ENCODE measurements at places on chromosomes 2 and 18. TPM values are rescaled to one million over a fixed set of nuclear protein-coding genes. Genes with fewer than 3 reads are reported as not detected.

- H3K27ac ChIP-seq: no peak overlapping the region
- H3K27me3 ChIP-seq: no peaks in the 10 kb centered on the region
- DNase-seq: no peak
- H3K36me3 ChIP-seq: no peaks in the 10 kb centered on the region
These were observed 228.5 kb downstream of the TTC32 start for GRCh38 chr2:19673213-19673791.

- no peak overlapping the region for H3K4me3 ChIP-seq
- H3K27ac ChIP-seq: no peak overlapping the region
- DNase-seq: no peak
- no peaks in the 10 kb centered on the region for H3K36me3 ChIP-seq
- no peaks in the 10 kb centered on the region for H3K27me3 ChIP-seq
- no peaks in the 10 kb centered on the region for H3K4me1 ChIP-seq
These were observed 55.7 kb downstream of the RND3 start for GRCh38 chr2:150431561-150432311.

- H3K27me3 ChIP-seq: no peaks in the 10 kb centered on the region
- H3K36me3 ChIP-seq: no peaks in the 10 kb centered on the region
- peaks cover 17% of the 10 kb centered on the region for H3K4me1 ChIP-seq
- DNase-seq: no peak
These were observed 76.3 kb upstream of the FRZB start for GRCh38 chr2:182942756-182943155.

- no peaks in the 10 kb centered on the region for H3K27me3 ChIP-seq
- H3K4me3 ChIP-seq: no peak overlapping the region
- no peaks in the 10 kb centered on the region for H3K36me3 ChIP-seq
- H3K27ac ChIP-seq: no peak overlapping the region
These were observed 161.4 kb upstream of the KLHL14 start for GRCh38 chr18:32934201-32934600.

DNA sequence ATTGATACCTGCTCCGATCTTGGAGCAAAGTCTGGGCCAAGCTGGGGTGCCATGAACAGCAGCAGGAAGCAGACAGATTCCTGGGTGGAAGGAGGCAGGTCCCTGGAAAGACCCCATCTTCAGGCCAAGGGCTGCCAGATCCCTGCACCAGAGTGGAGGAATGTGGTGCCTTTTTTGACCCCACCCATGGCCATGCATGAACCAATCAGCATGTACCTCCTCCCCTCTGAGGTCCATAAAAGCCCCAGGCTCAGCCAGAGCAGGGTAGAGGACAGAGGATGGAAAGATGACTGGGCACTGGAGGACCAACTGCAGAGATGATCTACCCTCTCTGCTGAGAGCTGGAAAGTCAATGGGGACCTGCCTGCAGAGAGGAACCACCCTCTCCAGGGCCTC lies 34.4 kb upstream of the ID2 start:
- no peaks in the 10 kb centered on the region for H3K4me1 ChIP-seq
- DNase-seq: no peak
- H3K27ac ChIP-seq: no peak overlapping the region
- H3K4me3 ChIP-seq: no peak overlapping the region
- H3K36me3 ChIP-seq: no peaks in the 10 kb centered on the region

DNA sequence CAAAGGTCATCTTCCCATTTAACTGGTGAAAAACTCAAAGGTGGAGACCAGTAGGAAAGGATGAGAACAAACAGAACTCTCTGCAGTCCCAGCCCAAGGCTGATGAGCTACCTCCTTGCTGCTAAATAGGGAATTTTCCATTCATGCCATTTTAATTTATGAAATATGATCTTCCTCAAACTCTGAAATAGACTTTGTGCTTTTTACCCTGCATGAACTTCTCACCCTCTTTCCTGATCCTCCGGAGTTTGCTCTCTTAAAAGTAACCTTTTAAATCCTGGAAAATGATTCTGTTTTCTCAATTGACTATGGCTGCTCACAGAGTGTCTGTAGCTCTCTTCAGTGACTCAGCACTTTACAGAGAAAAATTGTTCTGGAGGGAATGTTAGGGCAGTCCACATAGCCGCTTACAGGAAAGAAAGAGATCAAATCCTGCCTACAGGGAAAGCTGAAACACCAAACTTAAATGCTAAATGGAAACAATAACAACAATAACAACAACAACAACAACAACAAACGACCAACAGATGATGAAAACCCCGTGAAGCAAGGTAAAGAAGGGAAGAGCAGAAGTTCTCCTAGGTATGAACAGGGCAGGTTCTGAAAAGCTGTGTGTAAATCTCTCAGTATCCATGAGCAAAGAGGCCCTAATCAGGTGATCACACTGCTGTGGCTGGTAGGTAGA lies 79.8 kb upstream of the SESTD1 start:
- H3K27ac ChIP-seq: no peak overlapping the region
- no peaks in the 10 kb centered on the region for H3K27me3 ChIP-seq
- DNase-seq: no peak

DNA sequence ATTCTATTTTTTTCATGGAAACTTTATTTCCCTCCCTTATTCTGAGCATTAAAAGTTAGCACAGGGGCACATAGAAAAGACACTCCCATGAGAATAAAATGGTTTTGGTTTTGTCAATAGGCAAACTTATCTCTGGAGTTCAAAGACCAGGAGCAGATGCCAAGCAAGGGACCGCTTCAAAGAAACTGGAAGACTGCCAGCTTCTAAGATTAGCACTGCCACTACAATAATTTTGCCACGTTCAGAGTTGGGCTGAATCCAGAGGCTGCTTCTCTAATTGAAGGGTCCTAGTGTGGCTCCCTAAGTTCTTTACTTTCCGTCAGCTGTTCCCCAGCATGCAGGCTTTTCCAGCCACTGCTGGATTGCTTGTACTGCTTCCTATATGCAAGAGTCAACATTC lies 681.0 kb upstream of the GCFC2 start:
- DNase-seq: no peak
- H3K4me3 ChIP-seq: no peak overlapping the region
- no peak overlapping the region for H3K27ac ChIP-seq
- H3K27me3 ChIP-seq: no peaks in the 10 kb centered on the region
- no peaks in the 10 kb centered on the region for H3K36me3 ChIP-seq

DNA sequence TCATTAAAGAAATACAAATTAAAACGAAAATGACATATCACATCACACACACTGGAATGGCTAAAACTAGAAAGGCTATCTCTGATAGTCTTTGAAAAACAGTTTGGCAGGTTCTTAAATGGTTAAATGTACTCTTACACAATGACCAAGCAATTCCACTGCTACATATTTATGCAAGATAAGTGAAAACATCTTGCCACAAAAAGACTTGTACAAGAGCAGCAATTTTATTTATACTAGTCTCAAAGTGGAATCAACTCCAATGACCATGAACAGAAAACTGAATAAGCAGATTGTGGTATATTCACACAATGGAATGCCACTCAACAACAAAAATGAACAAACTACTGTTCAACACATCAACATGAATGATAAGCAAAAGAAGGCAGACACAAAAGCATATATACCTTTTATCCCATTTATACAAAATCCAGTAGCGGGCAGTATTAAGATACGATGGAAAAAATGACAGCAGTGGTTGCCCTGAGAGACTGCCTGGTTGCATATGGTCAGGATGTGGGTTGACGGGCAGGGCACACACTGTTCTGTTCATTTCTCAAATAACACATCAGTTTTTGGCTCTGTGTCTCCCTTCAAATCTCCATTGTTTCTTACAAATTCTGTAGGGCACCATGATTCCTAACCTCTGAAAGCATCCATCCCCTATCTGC lies 25.4 kb downstream of the SP100 start:
- no peak for DNase-seq
- peaks cover 13% of the 10 kb centered on the region for H3K36me3 ChIP-seq
- H3K4me1 ChIP-seq: peaks cover 45% of the 10 kb centered on the region
- no peak overlapping the region for H3K27ac ChIP-seq
- no peak overlapping the region for H3K4me3 ChIP-seq

- no peaks in the 10 kb centered on the region for H3K36me3 ChIP-seq
- H3K27ac ChIP-seq: no peak overlapping the region
- no peaks in the 10 kb centered on the region for H3K27me3 ChIP-seq
- DNase-seq: no peak
- no peak overlapping the region for H3K4me3 ChIP-seq
These were observed 270.2 kb upstream of the SYT4 start for GRCh38 chr18:43547456-43547855.

DNA sequence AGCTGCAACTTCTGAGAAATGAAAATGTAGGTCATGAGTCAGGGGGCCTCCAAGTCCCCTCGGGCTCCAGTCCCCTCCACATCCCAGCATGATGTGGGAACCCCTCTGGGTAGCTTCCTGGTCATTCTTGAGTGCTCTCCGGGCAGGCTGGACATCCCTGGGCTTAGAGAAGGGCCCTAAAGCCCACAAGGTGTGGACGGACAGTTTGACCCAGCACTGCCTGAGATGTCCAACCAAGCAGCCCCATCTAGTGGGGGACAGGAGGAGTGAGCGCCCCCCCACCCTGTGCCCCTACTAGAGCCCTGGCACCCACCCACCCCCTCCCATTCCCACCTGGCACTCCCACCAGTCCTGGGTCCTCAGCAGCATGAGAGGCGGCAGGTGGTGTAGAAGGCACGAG lies 46.0 kb downstream of the CYP27C1 start:
- no peak overlapping the region for H3K4me3 ChIP-seq
- no peaks in the 10 kb centered on the region for H3K27me3 ChIP-seq
- DNase-seq: peak; percentile 41
- no peak overlapping the region for H3K27ac ChIP-seq

- H3K27me3 ChIP-seq: no peaks in the 10 kb centered on the region
- no peak overlapping the region for H3K4me3 ChIP-seq
- DNase-seq: no peak
- H3K27ac ChIP-seq: peak overlapping the region; percentile 33
- H3K4me1 ChIP-seq: peaks cover 82% of the 10 kb centered on the region
These were observed 87.0 kb downstream of the ZEB2 start for GRCh38 chr2:144432921-144433320.

GRCh38 chr2:171958475-171958874 lies 36.2 kb downstream of the HAT1 start:
- no peaks in the 10 kb centered on the region for H3K27me3 ChIP-seq
- no peak overlapping the region for H3K4me3 ChIP-seq
- H3K36me3 ChIP-seq: no peaks in the 10 kb centered on the region
- no peak for DNase-seq
- H3K27ac ChIP-seq: no peak overlapping the region

GRCh38 chr2:232516551-232516950 lies 3.6 kb upstream of the PRSS56 start:
- DNase-seq: no peak
- no peak overlapping the region for H3K27ac ChIP-seq
- peaks cover 3% of the 10 kb centered on the region for H3K27me3 ChIP-seq
- H3K4me3 ChIP-seq: no peak overlapping the region
- H3K36me3 ChIP-seq: no peaks in the 10 kb centered on the region
- H3K4me1 ChIP-seq: no peaks in the 10 kb centered on the region

- H3K27ac ChIP-seq: no peak overlapping the region
- no peak overlapping the region for H3K4me3 ChIP-seq
- H3K27me3 ChIP-seq: no peaks in the 10 kb centered on the region
- no peaks in the 10 kb centered on the region for H3K4me1 ChIP-seq
- H3K36me3 ChIP-seq: no peaks in the 10 kb centered on the region
These were observed 54.7 kb downstream of the UGGT1 start for GRCh38 chr2:128145651-128146050.

DNA sequence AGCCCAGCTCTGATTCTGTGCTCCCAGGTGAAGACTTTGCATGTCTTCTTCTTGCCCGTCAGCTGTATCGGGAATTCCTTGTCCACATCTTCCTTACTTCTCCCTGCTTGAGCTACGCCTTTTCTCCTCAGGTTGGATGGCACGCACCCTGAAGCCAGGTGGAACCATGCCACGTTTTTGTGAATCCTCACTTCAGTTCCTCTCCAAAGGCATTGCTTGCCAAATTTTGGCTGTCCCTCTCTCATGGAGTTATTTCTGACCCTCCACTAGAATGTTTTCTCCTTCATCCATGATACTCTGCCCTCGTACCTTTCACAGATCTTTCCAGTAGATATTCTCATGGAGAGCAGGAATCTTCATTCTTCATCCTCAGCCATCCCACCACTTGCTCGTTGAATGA lies 20.2 kb downstream of the ZCCHC2 start:
- no peak overlapping the region for H3K4me3 ChIP-seq
- H3K36me3 ChIP-seq: peaks cover 19% of the 10 kb centered on the region
- DNase-seq: no peak
- no peak overlapping the region for H3K27ac ChIP-seq

- DNase-seq: peak; percentile 58
- H3K36me3 ChIP-seq: no peaks in the 10 kb centered on the region
- no peak overlapping the region for H3K4me3 ChIP-seq
- no peaks in the 10 kb centered on the region for H3K27me3 ChIP-seq
- peaks cover 38% of the 10 kb centered on the region for H3K4me1 ChIP-seq
- H3K27ac ChIP-seq: no peak overlapping the region
These were observed 79.4 kb upstream of the MAP4K3 start for GRCh38 chr2:39516347-39517101.

GRCh38 chr2:89797320-89798038 lies 1106.0 kb downstream of the RPIA start:
- no peaks in the 10 kb centered on the region for H3K36me3 ChIP-seq
- H3K27me3 ChIP-seq: no peaks in the 10 kb centered on the region
- DNase-seq: no peak
- H3K27ac ChIP-seq: no peak overlapping the region

GRCh38 chr18:22391407-22392345 lies 26.0 kb downstream of the CTAGE1 start:
- no peaks in the 10 kb centered on the region for H3K27me3 ChIP-seq
- H3K4me3 ChIP-seq: no peak overlapping the region
- H3K36me3 ChIP-seq: no peaks in the 10 kb centered on the region

DNA sequence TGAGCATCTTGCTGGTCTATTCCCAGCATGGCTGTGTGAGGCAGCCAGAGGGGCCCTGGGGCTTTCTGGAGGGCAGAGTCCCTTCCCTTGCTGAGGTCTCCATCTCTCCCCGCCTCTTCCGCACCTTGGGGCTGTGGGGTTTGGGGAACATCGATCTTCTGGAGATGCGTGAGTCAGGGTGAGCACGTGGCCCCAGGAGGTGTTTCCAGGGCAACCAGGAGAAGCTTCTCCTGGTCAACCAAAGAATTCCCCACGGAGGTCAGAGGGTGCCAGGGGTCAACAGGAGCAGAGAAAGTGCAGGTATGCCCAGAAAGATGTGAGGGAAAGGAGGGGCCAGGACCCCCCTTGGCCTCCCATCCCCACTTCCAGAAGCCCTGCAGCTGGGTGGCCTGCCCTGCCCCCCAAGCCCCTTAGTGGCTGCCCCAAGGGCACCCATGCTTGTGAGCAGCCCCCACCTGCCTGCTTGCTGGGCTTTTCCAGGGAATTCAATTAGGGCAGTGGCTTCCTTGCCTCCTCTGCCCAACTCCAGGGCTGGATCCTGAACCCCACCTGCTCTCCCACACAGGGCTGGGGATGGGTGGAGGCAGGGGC lies 2.8 kb upstream of the PROM2 start:
- peak; percentile 8 for DNase-seq
- no peaks in the 10 kb centered on the region for H3K36me3 ChIP-seq
- no peaks in the 10 kb centered on the region for H3K27me3 ChIP-seq
- H3K4me3 ChIP-seq: no peak overlapping the region
- H3K4me1 ChIP-seq: no peaks in the 10 kb centered on the region

GRCh38 chr2:55097082-55097460 lies 46.8 kb upstream of the RTN4 start:
- peaks cover 51% of the 10 kb centered on the region for H3K4me1 ChIP-seq
- no peak overlapping the region for H3K4me3 ChIP-seq
- no peaks in the 10 kb centered on the region for H3K36me3 ChIP-seq
- no peaks in the 10 kb centered on the region for H3K27me3 ChIP-seq
- peak overlapping the region; percentile 86 for H3K27ac ChIP-seq
- no peak for DNase-seq

The IL1A gene
- total RNA-seq: not detected

The SLC14A1 gene
- 3.7 TPM for total RNA-seq

The STK39 gene
- total RNA-seq: 5.8 TPM

The SKOR2 gene
- total RNA-seq: not detected

The ERFE gene
- 0.11 TPM for total RNA-seq
